ENCODE measurements at places on chromosomes 11 and 22.

- DNase-seq, result no peak
Measured at GRCh38 chr22:43276321-43276720, 66.9 kb downstream of the SCUBE1 start.

- DNase-seq, result no peak
Measured at GRCh38 chr11:124153821-124154220, 29.3 kb upstream of the OR10D3 start.

DNA sequence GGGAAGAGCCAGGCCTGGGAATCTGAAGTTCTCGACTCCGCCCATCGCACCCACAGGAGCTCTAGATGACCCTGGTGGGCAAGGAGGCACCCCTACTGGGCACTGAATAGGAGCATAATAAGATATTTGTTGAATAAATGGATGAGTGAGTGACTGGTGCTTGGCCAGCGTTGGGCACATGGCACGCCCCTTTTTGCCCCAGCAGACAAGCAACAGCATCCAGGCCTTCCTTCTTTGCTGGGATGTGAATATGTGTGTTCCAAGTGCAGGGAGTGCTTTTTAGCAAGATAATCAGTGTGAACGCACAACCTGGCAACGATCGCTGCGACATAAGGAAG lies 443 bp upstream of the CELF1 start:
- DNase-seq, result peak; percentile 51

- DNase-seq, result peak; percentile 76
Measured at GRCh38 chr11:72924568-72925190, 110.5 kb downstream of the ATG16L2 start.

- peak; percentile 57 for DNase-seq
Measured at GRCh38 chr11:63813035-63813562, at the start of gene SPINDOC. Gene SPINDOC (plus strand): TSS chr11:63813456. CDS start chr11:63813687, 231 bp downstream.

GRCh38 chr22:27912101-27912500 lies 7.0 kb downstream of the PITPNB start:
- DNase-seq, result no peak

GRCh38 chr11:72271980-72272379 lies 28.0 kb upstream of the PHOX2A start:
- no peak for DNase-seq

DNA sequence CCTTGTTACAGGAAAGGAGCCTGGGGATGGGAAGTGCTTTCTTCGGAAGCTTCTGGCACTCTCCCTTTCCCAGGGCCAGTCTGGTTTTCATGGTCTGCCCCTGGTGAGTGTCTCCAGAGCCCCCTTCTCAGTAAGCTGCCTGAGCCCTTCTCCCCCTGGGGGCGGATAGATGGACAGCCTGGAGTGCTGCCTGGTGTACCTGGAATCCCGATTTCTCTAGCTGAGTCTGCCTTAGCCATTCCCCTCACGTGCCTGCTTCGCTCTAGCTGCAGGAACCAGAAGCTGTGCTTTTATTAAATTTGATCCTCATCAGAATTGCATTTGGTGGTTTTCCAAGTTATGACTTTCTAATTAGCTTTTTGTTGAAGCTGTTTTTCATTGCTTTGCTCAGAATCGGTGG lies 152.9 kb upstream of the NAV2 start:
- DNase-seq, result no peak

GRCh38 chr11:77038825-77039326 lies 4.7 kb downstream of the B3GNT6 start:
- DNase-seq, result no peak

GRCh38 chr22:35561796-35562526 lies 21.3 kb downstream of the RASD2 start:
- DNase-seq, result peak; percentile 57

DNA sequence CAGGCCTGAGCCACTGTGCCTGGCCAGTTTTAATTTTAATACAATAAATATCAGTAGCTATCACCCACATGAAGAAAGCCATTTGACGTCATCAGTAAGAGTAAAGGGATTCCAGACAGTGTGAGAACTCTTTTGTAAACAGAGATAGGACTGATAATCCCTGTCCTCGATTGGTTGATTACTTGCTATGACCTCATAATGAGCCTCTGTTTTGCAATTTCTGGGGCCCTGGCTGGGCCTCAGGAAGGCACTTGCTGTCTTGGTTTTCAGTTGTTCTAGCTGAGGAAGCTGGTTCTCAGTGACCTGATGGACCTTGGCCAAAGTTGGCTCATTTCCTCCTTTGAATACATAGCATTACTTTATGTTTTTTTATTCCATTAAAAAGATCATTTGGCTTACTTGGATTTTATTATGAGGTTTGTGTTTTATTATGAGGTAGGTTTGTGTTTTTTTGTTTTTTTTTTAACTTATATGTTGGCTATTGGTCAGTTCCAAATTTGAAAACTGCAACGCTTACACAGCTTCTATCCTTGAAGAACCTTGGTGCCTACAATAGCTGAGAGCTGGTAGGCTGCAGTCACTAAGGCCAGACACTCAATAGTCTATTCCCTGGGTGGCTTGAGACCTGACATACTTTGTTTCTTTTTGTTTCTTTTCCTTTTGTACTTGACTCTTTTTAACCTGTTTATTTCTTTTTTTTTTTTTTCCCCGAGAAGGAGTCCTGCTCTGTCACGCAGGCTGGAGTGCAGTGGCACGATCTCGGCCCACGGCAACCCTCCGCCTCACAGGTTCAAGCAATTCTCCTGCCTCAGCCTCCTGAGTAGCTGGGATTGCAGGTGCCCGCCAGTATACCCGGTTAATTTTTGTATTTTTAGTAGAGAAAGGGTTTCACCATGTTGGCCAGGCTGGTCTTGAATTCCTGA lies 20.0 kb downstream of the MARK2 start:
- DNase-seq, result peak; percentile 97

- DNase-seq, result no peak
Measured at GRCh38 chr22:19648419-19648929, 65.8 kb upstream of the SEPTIN5 start.

GRCh38 chr22:20503816-20504215 lies 3.6 kb upstream of the MED15 start:
- DNase-seq, result no peak

GRCh38 chr11:31790649-31791048 lies 20.5 kb downstream of the PAX6 start:
- DNase-seq, result no peak

- DNase-seq, result no peak
Measured at GRCh38 chr11:12285811-12286222, 91.6 kb upstream of the PARVA start.

DNA sequence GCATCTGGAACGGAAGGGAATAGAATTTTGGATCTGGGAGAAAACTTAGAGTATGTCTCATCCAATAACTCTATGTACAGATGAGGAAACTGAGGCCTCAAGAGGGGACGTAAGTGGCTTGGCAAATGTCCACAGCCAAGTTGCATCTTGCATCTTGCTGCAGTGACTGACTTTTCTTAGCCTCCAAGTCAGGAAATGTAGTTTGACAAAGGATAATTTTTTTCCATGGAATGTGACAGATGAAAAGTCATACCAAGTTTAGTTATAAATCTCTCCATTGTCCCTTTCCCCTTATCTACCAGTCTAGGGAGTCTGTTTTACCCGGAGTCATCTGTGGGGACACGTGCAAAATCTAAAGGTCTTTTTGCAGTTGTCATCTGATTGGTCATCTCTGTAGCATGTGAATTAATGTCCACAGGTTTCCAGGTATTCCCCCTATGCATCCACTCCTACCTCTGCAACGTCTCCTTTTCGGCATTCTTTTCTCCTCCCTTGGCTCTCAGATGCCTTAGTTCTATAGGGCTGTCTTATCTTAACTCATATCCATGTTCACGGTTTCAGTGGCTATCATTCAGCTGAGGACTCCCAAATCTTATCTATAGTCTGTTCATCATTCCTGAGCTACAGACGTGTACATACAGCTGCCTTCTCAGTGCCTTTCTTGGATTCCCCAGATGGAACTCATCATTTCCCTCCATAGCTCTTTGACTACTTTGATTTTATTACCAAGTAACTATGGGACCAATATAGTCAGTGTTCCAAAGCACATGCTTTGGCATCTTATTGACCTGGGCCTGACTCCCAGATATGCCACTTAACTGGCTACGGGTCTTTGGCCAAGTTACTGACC lies 139.5 kb upstream of the TIMP3 start:
- peak; percentile 54 for DNase-seq

DNA sequence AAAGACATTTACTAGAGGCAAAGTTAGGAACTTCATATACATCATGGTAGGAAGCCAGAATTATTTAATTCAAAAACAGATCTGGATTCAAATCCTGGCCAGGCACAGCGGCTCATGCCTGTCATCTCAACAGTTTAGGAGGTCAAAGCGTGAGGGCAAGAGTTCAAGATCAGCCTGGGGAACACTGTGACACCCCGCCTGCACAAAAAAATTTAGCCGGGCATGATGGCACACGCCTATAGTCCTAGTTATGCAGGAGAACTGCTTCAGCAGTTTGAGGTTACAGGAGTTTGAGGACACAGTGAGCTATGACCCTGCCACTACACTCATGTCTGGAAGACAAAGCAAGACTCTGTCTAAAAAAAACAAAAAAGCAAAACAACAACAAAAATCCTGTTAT lies 8.9 kb downstream of the MRTFA start:
- DNase-seq, result no peak

- DNase-seq, result no peak
Measured at GRCh38 chr22:39332441-39333064, 13.1 kb upstream of the RPL3 start.

DNA sequence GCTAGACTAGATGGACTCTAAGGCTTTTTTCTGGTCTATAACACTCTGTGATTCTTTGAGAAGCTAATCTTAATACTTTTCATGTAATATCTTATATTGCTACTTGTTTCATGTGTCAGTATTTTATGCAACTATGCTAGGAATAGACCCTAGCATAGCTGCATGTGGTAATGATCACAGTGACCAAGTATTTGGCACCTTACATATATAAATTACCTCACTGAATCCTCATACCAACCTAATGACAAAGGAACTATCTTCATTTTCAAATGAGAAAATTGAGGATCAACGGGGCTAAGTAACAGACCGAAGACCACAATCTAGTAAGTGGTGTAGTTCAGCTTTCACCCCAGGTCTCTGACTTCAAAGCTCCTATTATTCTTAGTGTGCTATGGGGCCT lies 327.3 kb upstream of the PITPNB start:
- peak; percentile 42 for DNase-seq

- DNase-seq, result no peak
Measured at GRCh38 chr22:19517171-19517500, 7.1 kb downstream of the CLDN5 start.

- DNase-seq, result peak; percentile 49
Measured at GRCh38 chr11:112226831-112227401, 688 bp downstream of the PTS start.

DNA sequence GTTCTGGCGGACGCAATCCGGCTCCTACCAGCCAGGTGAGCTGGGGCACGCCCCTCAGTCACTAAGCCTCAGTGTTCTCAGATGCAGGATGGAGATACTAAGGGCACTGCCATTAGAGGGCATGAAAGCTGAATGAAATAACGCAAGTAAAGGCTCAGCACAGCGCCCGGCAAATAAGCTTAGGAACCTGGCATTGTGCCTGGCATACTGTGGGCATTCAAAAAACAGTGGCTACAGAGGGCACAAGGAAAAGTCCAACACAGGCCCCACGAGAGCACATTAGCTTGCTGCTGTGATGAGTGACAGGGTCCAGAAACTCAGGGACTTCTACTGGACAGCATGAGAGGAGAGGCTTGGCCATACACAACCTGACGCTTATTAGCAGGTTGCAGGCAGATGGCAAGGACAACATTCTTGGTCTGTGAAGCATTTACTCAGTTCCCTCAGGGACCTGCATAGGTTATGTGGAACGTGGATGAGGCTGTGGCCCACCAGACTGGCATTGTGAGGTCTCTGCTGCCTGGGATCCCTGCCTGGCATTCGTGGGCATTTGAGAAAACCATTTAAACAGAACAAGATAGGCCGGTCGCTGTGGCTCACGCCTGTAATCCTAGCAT lies 12.2 kb downstream of the TXN2 start:
- no peak for DNase-seq

DNA sequence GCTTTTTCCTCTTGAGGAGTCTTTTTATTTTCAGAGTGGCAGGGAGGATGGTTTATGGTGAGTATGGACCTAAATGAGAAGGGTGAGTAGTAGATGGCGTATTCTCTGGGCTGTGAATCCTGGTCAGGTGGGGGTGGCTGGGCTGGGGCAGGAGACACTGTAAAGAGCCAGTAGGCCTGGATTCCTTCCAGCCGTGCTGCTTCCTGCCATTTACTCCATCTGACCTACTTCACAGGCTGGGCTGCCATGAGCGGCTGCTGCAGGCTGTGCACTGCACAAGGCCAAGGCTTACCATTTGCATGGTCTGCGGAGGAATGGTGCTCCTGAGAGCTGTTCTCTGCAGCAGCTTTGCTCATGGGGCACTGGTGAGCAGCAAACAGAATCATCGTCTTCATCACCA lies 297.6 kb downstream of the KIRREL3 start:
- no peak for DNase-seq

DNA sequence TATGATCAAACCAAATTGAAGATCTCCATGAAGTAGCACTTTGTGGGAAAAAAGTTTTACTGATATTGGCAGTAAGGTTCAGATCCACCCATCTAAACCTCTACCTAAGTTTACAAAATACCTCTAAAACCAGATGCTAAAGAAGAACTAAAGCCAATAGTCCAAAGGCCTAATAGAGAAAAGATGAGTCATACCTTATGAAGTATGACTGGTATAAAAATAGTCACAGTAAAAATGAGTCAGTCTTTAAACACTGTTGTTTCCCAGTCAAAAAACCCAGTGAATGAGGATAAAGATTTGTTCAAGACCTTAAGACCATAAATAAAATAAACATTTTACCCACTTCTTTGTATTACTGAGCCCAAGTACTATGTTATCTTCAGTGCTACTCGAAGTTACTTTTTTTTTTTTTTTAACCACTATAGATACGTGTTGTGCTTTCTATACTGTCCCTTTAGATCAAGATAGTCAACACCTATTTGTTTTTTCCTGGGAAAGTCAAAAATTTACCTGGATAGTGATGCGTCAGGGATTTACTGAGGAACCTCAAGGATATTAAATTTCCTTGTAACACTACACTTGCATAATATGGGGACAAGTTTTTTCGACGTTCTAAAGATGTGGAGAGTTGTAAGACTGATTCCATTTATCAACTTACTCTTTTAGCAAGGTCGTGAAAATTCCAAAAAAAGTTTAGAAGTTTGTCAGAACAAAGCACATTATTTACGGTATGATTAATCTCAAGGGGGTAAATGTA lies 87.3 kb downstream of the CCDC73 start:
- DNase-seq, result peak; percentile 72

All from fibroblast of pulmonary artery (primary cell).